GM23338 (cell line): ENCODE measurements at places on chromosomes 2 and 18. TPM values are rescaled to one million over a fixed set of nuclear protein-coding genes. Genes with fewer than 3 reads are reported as not detected.

The ASB18 gene
- total RNA-seq, result not detected in 2 replicates

The FBLN7 gene
- total RNA-seq, result 1.4 TPM in 1 of 2 replicates, not detected in the other

The GPR17 gene
- total RNA-seq, result not detected in 2 replicates

The RNF152 gene
- 2.9 and 7.9 TPM in 2 replicates for total RNA-seq

DNA sequence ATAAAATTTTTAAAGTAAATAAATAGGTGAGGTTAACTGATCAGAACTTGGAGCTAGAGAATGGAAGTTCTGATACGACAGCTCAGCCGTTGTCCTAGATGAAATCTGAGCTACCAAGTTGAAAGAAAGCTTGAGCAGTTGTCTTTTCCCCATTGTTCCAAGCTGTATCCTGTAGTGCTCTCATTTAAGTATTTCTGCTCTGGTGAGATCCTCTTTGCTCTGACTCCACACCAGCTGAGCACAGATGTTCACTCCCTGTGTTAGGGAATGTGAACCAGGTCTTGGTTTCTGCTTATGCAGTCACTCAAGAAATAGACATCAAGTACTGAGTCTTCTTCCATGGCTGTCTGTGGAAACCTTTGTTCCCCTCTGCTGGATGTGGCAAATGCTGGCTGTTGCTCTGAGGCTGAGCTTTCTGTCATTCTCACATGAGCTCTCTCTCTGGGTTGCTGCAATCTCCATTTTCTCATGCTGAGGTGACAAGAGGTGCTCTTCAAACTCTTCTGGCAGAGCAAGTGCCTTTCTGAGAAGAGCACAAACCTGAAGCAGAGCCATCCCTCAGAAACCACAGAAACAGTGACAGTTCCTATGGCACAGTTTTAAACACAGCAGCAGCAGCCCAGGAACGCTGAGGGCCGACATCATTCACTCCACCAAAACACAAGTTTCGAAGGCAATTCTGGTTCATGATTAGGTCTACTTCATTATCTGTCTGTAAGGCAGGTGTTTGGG lies 194.1 kb downstream of the SP3 start:
- no peak for DNase-seq
